MV-4-11 (cell line): ENCODE measurements at places on chromosomes 1 and 21.
A peak's percentile ranks its signal among the peaks of the same experiment; 100 is the strongest.

DNA sequence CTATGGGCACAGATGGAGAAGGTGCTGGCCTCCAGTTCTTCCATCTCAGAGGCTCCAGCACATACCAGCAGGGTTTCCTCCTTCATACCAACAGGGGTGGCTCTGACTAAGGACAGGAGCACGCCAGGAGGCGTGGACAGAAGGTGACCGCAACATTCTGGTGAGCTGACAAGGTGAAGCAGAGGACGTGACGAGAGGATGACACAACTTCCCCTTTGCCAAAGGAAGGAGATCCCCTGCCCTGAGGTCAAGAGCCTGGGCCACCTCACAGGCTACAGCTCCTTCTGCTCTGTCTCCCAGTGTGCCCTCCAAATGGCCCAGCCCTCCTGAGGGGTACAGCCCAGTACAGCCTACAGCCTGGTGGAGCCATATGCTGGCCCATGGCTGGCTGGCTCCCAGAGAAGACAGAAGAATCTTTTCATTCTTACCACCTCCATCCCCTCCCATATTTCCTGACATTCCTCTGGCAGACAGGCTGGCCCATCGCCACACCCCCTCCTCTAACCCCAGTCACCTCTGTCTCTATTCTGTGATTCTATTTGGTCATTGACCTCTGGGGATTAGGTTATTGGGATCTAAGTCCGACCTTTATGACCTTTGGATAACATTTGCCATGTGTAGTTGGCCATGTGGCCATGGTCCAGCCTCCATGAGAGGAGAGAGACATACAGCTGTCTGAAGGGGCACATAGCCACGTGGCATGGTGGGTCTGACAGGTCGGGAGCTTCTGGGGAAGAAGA, 5.1 kb upstream of the LAMB3 start:
- DNase-seq: peak; percentile 9

GRCh38 chr1:174894117-174894762, 105.5 kb upstream of the CACYBP start:
- DNase-seq: no peak

GRCh38 chr1:156510709-156511108, 10.1 kb upstream of the MEF2D start:
- DNase-seq: no peak

GRCh38 chr1:195591917-195592672, 1016.1 kb downstream of the KCNT2 start:
- DNase-seq: no peak

DNA sequence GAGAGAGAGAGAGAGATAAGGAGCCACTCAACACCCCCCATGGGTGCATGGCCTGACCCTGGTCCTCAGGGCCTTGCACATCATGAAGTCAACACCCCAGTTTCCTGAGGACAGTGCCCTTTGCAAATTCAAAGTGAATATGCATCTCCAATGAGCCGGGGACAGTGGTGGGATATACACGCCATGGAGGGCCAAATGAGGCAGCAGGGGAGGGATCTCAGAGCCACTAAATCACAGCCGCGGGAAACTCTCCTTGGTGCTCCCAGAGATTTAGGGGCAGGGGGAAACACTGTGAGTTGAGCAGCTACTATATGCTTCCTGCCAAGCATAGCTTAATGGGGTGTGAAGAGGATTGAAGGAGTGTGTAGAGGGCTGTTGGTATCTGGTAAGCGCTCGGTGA, 35.5 kb downstream of the MATN1 start:
- DNase-seq: no peak

DNA sequence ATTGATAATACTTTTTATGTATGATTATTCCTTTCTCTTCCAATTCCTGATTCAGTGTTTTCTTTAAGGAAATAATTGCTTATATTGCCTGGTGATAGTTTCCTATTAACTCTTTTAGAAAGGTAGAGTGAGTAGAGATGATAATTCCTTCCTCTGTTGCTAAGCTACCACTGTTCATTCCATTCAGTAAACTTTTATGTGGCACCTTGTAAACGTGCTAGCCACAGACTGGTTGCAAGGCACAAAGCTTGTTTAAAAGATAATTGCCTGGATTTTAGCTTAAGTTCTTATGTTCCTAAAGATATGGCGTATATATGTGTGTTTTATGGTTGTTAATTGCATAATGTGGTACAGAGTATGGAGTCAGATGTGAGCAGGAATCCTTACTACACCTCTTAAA, 3.2 kb downstream of the ZFYVE9 start:
- no peak for DNase-seq

DNA sequence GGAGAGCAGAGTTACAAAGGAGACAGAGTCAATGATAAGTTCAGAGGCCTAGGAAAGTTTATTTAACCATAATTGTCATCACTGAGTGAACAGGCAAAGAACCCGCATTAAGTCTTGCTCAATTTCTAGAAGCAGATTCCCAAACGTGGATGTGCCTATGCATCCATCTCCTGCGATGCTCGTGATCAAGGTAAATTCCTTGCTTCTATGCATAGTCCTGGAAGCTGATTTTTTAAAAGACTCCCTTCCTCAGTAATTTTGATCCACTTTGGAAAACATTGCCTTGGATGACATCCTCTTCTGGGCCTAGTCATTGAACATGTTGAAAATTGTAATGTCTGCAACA, 116.4 kb downstream of the TNFSF18 start:
- no peak for DNase-seq

GRCh38 chr1:70234733-70235132, 13.6 kb downstream of the SRSF11 start:
- no peak for DNase-seq

DNA sequence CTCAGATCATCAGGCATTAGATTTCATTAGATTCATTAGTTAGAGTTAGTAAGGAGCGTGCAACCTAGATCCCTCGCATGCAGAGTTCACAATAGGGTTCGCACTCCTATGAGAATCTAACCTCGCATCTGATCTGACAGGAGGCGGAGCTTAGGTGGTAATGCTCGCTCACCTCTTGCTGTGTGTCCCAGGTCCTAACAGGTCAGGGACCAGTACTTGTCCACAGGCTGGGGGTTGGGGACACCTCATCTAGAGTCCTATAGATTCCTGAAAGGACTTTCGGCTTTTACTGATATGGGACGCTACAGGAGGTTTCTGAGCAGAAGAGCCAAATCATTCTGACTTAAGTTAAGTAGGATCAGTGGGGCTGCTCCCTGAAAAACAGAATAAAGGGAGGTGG, 91.4 kb downstream of the AKT3 start:
- no peak for DNase-seq

DNA sequence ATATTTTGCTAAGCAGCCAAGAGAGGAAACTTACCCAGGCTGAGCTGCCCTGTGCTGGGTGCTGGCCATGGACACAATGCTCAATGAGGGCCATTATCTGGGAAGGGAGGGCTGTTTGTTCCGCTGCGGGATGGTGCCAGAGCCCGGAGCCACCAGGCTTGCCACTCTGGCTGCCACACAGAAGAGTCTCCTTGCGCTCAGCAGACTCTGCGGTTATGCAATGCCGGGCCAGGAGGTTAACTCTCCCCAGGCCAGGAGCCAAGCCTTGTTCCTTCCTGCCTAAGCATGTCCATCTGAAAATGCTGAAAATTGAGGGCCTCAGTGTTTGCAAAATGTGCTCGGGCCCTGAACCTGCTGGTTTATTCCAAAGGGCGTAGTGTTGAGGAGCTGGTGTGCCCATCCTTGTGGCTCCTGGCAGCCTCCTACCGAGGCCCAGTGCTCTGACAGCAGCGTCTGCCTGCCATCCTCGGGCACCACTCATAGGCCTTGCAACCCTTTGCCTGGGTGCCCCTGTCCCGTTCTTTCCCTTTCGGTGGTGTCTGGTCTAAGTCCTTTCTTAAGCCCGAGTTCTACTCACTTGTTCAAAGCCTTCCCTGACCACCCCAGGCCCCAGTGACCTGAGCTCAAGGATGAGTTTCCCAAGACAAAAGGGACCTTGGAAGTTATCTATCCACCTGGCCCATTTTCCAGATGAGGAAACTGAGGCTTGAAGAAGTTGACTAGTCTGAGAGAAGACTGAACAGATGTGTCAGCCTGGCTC, 133.8 kb upstream of the EDN2 start:
- DNase-seq: peak; percentile 58

GRCh38 chr1:160398823-160399222, 1.5 kb upstream of the VANGL2 start:
- DNase-seq: no peak

- DNase-seq: no peak
Measured at GRCh38 chr1:25793585-25794170, 6.3 kb upstream of the SELENON start.

DNA sequence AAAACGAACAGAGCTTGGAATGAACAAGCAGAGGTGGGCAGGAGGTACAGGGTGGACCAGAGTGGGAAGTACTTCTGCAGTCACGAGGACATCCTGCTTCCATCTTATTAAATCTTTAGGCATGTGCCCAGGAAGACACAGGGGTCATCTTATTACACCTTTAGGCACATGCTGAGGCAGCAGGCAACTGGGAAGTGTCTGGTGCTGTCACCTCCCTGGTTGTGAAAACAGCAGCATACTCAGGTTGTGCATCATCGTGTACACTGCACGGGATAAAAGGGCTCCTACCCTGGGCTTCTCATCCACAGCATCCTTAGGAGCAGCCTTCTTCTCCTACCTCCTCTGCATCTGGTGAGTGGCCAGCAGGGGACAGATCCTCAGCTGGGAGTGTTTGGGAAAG, at the start of gene LCE3C:
Gene LCE3C (plus strand): TSS at position 301 of the 400 bp plus-strand sequence. CDS start 498 bp downstream, outside the sequence.
- no peak for DNase-seq

- DNase-seq: peak; percentile 62
Measured at GRCh38 chr1:228478912-228479711, 8.1 kb upstream of the RNF187 start.

DNA sequence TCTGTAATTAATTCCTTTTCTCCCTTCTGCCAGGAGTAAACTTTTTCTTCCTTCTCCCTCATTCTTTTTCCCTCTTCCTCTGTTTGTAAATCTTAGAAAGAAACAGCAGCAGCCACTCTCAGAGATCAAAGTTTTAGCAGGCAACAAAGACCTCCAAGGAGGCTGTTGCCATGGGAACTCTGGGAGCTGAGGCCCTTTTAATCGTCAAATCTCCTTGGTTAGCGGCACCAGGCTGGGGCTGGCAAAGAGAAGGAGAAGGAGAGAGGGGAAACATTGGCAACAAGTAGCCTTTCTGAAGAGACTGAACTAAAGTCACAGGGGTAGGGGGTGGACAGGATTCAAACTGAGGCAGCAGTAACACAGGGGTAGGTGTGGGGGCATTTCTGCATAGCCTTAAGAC, 25.2 kb downstream of the ILDR2 start:
- no peak for DNase-seq

GRCh38 chr1:65836686-65837085, 44.0 kb downstream of the PDE4B start:
- DNase-seq: no peak

- DNase-seq: peak; percentile 50
Measured at GRCh38 chr1:203744075-203744972, 20.7 kb upstream of the LAX1 start.

- no peak for DNase-seq
Measured at GRCh38 chr1:48177257-48177656, 45.3 kb upstream of the SLC5A9 start.

- DNase-seq: no peak
Measured at GRCh38 chr1:17527036-17527914, 12.2 kb upstream of the ARHGEF10L start.

GRCh38 chr1:235925016-235925415, 58.3 kb upstream of the LYST start:
- DNase-seq: no peak

DNA sequence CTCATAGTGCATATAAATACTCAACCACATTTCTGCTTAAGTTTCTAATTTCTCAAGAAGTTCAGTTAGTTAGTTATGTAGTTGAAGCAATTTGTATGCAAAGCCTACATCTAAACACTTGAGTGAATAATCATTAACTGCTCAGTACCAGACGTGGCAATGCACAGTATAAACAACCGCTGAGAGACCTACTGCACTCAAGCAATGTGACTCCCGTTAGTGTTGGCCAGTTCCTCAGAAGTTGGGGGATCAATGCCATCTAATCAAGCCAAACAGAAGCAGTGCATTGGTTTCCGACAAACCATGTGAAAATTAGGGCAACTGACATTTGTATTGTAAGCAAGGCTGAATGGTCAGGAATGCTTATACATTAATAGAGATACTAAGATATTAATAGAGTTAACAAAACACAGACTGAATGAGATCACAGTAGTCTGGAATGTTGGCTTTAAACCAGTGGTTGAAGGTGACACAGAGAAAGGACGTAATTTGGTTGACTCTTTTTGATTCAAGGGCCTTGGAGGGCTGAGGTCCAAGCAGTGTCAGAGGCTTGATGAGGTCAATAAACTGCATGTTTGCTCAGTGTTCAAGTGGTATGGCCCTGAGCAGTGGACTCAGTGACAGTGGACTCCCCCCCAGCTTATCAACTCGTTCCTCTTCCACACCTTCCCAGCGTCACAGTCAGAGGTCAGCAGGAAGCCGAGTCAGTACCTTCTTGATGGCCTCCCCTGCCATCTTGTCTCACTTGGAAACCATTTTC, 255.5 kb downstream of the CTH start:
- no peak for DNase-seq

- no peak for DNase-seq
Measured at GRCh38 chr1:111952125-111952657, 37.3 kb downstream of the KCND3 start.

- no peak for DNase-seq
Measured at GRCh38 chr1:176172215-176172614, 34.9 kb downstream of the COP1 start.

GRCh38 chr1:41343790-41344699, 17.2 kb upstream of the FOXO6 start:
- peak; percentile 55 for DNase-seq

- no peak for DNase-seq
Measured at GRCh38 chr1:195951313-195951712, 656.9 kb downstream of the KCNT2 start.

- no peak for DNase-seq
Measured at GRCh38 chr1:20029178-20029912, 40.6 kb upstream of the PLA2G5 start.

DNA sequence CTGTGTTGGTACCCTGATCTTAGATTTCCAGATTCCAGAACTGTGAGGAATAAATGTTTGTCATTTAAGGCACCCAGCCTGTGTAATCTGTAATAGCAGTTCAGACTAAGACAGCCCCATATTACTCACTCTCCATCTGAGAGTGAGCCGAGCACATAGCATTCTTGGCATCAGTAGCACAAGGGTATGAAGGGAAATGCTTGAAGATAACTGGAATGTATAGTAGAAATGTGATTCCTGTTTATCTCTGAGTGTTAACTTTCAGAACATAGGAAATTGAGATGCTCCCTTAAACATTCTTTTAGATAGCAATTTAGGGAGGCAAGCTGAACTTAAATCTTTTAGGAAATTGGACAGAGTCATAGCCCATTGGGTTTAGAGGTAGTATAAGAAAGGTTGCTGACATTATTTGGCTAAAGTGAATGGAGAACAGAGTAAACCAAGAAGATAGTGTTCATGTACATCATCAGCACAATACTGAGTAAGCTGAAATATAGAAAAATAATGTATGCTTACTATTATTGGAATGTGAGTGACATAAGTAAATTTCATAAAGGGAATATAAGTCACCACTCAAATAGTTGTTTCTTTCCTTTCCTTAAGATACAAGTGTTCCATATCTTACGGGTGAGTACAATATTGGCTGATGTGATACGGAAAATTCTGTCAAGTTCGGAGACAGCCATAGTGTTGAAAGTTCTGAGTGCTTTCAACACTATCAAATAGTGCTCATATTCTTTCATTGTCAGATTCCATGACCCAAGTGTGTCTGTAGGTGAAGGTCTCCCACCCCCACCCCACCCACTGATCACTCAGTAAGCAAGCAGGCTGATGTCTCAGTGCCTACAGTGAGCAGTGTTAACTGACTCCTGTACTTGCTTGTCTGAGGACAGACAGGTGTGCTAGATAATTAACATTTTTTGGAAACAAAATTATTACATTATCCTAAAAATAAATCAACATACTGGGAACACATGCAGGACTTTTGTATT, 73.7 kb downstream of the LRRC8D start:
- no peak for DNase-seq
